CD4-positive, alpha-beta T cell treated with Interleukin-2 at 100 ng/mL for 4 hours (primary cell): ENCODE measurements at places on chromosomes 3 and 15.

GRCh38 chr15:62999923-63000561, 42.5 kb upstream of the TPM1 start:
- DNase-seq, result no peak

- DNase-seq, result no peak
Measured at GRCh38 chr3:123651449-123652341, 66.8 kb upstream of the HACD2 start.

GRCh38 chr15:84975871-84976351, 5.7 kb upstream of the PDE8A start:
- DNase-seq, result no peak

- DNase-seq, result no peak
Measured at GRCh38 chr3:100480081-100480480, 12.3 kb upstream of the TMEM45A start.

- DNase-seq, result no peak
Measured at GRCh38 chr15:67839499-67839928, 331 bp downstream of the RNU6-1 start.

DNA sequence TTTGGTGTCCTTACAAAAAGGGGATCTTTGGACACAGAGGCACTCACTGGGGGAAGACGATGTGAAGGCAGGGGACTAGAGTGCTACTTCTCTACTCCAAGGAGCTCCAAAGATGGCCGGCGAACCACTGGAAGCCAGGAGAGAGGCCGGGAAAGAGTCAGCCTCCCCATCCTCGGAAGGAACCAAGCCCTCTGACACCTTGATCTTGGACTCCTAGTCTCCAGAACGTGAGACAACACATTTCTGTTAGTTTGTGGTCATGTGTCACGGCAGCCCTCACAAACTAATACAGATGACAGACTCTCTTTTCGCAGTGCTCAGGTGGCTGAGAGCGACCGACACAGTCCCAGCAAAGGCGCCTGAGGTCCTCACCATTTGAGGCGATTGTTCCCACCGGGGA, 24.4 kb upstream of the ATP2B2 start:
- no peak for DNase-seq

- no peak for DNase-seq
Measured at GRCh38 chr15:95812491-95812890, 518.0 kb upstream of the NR2F2 start.
